ENCODE measurements at places on chromosomes 7 and 10.

GRCh38 chr10:98365406-98366061 is 49.4 kb downstream of the PYROXD2 start:
- DNase-seq, result no peak

- no peak for DNase-seq
Measured at GRCh38 chr7:132337450-132338080, 238.7 kb downstream of the PLXNA4 start.

DNA sequence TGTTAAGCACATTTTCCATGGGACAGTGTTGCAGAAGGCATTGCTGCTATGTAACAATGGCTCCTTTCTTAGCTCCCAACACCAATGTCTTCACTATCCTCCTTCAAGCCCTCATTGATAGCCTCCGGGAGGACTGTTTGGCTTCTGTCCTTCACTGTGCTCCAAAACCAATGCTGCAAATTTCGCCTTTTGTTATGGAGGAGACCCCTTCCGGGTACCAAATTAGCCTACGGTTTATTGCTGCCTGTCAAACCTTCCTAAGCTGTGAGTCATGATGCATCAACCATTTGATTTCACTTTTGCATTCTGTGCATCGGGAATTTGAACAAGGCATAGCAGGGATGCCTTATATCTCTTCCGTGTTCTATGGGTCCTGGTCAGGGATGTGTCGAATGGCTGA is 432.9 kb downstream of the GATA3 start:
- no peak for DNase-seq

- DNase-seq, result no peak
Measured at GRCh38 chr7:37724732-37725131, 41.2 kb downstream of the GPR141 start.

DNA sequence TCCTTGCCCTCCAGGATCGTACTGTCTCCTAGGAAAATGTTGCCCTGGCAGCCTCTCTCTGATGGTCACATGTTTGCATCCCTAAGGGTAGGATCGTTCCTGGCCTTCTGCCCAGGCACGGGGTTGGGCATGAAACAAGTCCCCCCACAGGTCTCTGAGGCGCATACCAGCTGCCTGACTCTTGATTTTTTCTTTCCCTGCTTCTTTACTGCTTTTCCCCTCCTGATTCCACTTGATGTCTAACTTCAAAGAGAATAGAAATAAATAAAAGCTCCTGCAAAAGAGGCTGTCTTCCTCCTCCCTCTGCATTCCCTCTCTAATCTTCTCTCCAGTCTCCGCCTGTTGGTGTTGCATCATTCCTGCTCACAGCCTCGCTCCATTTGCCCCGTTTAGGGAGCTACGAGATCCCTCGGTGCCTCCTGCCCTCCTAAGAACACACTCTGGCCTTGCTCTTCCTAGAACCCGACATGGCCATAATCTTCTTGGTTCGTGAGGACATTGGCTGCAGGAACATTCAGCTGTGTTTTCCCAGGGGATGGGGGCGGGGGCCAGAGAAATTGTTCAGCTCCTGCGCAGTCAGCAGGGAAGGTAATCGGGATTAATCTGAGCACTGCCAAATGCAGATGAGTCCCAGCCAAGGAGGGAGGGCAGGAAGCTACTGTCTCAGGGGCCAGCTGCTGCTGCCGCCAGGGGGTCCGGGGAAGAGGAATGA is 26.0 kb downstream of the LEP start:
- DNase-seq, result peak; percentile 27

DNA sequence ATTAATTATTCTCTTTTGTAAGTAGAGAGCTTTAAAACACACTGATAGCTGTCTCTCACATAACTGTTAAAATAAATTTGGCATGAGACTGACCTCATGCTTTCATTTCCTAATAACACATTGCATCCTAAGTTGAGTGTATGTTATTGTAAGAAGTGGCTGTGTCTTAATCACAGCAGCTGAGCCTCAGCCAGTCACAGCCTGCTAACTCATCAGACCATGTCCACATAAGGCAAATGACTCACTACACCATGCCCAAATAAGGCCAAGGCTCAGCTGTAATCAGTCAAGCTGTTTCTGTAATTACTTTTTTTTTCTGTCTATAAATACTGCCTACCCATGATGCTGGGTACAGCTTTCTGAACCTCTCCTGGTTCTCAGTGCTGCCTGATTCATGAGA is 860.9 kb downstream of the XPNPEP1 start:
- DNase-seq, result no peak

GRCh38 chr7:150845421-150845861 is 6.9 kb upstream of the AOC1 start:
- no peak for DNase-seq

- no peak for DNase-seq
Measured at GRCh38 chr7:95059842-95060313, 152.5 kb downstream of the PPP1R9A start.

DNA sequence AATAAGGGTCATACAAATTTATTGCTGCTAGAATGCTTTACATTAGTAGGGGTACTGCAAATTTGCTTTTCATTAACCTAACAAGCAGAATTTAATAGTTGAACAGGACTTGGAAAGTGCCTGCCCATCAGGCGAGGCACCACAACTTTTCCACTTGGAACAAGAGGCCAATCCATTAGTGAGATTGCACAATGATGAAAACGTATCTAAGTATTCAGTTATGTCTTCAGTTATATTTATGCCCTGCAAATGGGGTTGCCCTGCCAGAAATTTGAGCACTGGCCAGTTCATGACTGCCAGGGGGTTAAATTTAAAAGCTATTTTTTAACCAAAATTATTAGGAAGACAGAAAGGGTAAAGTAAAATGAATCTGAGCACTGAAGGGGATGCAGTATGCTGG is 111.1 kb upstream of the PALS2 start:
- no peak for DNase-seq

- DNase-seq, result no peak
Measured at GRCh38 chr10:128866551-128866950, 600.5 kb upstream of the MGMT start.

- no peak for DNase-seq
Measured at GRCh38 chr7:37532636-37533035, 84.0 kb upstream of the ELMO1 start.

GRCh38 chr7:98974906-98975816 is 96.8 kb downstream of the TRRAP start:
- DNase-seq, result no peak

DNA sequence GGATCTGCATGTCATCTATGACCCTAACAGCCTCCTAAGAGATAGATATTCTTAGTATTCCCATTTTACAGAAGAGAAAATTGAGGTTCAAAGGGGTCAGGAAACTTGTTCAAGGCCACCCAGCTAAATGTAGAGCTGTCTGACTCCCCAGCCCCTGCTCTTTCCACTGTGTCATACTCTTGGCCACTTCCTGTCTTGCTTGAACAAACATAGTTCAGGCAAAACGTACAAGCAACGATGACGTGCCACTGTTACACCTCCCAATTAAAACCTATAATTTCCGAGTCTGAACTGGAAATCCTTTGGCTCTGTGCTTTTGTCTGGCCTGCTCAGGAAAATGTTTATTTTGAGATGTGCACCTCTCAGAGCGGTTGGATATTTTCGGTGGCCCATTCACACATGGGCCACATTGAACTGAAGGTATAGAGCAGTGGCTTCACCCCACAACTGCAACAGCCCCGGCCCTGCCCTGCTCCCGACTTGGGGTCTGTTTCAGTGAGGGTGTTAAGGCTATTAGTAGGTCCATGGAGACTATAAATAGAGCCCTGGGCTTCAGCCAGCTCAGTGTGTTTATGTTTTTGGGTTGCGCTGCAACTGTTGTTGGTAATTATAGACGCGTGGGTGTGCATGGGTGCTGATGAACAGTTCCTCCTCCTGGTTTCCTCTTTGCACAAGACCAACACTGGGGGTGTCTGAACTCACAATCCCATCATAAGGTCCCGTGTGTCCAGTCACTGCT is 172.3 kb upstream of the ADO start:
- no peak for DNase-seq

GRCh38 chr10:17029581-17030271 is 99.9 kb downstream of the CUBN start:
- DNase-seq, result no peak

GRCh38 chr7:24754906-24755506 is 2.3 kb downstream of the GSDME start:
- DNase-seq, result no peak

- peak; percentile 16 for DNase-seq
Measured at GRCh38 chr7:119256001-119256400, 1017.0 kb upstream of the KCND2 start.

DNA sequence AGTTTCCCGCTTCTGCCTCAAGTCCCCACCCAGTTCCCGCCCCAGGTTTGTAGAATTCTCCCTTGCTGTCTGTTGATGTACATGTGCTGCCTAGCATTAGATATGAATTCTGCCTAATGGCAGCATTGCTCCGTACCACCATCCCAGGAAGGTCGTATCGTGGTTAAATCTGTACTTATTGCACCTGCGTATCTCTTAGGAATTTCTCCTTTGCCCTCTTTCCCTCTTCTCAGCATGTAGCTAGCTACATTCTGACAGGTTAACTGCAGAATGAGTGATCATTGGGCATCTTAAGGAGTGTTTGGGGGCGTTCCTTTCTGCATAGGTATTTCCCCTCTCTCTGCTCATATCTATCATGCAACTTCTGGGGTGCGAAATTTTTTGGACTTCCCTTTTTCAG is 293.1 kb downstream of the GPR158 start:
- no peak for DNase-seq

DNA sequence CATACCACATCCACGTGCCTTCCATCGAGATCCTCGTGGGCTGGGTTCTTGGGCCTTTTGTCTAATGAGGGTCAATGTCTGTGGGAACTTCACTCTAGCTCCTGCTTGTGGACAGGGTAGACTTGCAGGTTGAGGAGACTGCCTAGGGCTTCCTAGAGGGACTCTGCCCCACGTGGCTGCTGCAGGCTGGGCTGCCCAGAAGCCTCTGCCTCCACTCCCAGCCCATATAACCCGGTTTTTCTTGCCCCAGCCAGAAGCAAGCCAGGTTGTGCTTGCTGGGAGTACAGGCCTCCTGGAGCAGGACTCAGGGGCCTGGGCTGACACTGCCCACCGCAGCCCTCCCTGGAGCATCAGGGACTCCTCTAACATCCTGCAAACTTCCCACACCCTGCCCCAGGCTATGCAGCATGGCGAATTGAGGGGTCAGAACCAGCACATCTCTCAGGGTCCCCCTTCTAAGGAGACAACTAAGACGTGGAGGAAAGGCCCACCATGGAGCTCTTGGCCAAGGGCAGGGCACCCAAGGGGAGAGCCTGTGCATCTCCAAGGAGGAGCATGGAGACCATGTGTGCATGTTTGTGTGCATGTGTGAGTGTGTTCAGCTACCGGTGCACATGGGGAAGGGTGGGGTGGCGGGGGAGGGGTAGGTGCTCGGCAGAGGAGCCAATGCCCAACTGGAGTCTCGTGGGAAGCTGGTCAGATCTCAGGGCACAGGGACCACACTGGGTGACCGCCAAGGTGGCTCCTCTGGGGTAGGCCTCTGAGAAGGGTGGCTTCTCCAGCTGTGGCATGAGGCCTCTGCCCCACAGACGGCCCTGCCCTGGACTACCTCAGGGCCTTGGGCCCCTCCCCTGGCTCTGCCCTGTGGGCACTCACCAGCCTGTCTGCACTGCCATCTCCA is 62.6 kb downstream of the RASGEF1A start:
- DNase-seq, result no peak

GRCh38 chr10:25555865-25556264 is 378.2 kb upstream of the MYO3A start:
- no peak for DNase-seq

GRCh38 chr10:80561950-80562349 is 24.2 kb downstream of the SH2D4B start:
- no peak for DNase-seq

DNA sequence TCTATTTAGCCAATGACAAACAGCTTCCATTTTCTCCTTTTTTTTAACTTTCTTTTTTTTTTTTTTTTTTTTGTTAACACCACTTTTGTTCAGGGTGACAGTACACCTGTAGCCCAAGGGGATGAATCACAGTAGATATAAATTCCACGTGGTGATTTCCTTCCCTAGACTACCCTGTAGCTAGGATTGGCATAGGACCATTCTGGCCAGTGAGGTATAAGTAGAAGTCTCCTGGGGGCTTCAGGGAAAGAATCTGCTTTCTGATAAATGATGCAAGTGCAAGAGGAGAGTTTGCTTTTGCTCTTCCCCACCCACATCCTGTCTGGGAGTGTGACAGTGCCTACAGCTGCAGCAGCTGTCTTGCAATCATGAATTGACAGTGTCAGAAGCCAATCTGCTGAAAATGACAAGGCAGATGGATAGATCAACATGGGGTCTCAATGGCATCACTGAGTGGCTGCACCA is 63.2 kb upstream of the TOMM7 start:
- peak; percentile 55 for DNase-seq

DNA sequence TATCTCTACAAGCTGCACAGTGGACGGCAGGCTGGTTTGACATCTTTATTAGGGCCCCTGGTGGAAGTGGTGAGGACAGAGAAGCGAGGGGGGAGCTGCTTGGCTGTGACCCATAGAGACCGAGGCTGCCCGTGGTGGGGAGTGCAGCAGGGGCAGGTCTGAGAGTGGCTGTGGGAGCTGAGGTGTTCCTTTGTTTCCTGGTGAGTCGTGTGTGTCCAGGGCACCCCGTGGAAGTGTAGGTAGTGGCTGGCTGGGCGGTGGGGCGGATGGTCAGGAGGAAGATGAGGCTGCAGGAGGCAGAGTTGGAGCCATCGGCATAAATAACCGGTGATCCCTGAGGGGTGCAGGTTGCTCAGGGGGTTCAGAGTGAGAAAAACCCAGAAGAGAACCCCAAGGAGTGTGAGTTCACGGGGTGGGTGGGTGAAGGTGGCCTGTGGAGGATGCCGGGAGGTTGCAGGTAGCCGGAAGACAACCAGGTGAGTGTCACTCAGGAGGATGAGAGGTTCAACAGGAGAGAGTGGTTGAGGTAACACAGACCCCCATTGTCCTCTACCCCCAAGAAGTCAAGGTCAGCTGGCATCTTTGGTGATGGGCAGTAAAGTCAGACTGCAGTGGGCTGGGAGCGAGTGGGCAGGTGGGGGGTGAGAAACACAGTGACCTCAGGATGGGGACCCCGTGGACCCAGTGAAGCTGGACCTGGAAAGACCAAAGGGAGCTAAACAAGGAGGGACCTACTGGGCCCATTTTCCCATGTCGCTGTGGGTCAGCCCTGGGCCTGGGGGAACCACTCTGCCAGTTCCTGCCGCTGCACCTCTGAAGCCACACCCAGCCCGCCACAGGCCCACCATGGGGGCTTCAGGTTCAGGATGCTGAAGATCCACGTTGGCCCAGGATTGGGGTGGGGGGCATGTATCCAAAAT is 7.8 kb downstream of the ATP6V0E2 start:
- no peak for DNase-seq

- no peak for DNase-seq
Measured at GRCh38 chr7:964401-965231, 10.1 kb upstream of the ADAP1 start.

DNA sequence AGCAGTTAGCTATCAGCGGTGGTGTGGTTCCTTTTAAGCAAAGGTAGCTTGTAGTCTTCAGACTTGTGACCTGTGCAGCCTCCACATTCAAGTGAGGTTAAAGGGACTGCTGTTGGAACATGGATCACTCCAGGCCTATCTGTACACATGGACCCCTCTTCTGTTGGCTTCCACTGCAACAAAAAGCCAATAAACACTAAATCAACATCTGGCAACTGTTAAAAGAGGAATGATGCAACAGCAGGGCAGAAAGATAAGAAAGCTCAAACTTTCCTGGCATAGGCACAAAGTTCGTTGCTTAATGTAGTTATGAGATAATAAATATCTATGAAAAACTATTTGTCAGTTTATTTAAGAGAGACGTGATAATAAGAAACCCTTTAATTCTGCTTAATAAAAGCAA is 4.0 kb upstream of the MINPP1 start:
- no peak for DNase-seq

Measured in SHP77 treated with DMSO at 0.1 percent for 48 hours (cell line).